ENCODE measurements at places on chromosomes 12 and 14. TPM values are rescaled to one million over a fixed set of nuclear protein-coding genes. Genes with fewer than 3 reads are reported as not detected.
A peak's percentile ranks its signal among the peaks of the same experiment; 100 is the strongest.

TMPRSS12 gene
- not detected for total RNA-seq

DNA sequence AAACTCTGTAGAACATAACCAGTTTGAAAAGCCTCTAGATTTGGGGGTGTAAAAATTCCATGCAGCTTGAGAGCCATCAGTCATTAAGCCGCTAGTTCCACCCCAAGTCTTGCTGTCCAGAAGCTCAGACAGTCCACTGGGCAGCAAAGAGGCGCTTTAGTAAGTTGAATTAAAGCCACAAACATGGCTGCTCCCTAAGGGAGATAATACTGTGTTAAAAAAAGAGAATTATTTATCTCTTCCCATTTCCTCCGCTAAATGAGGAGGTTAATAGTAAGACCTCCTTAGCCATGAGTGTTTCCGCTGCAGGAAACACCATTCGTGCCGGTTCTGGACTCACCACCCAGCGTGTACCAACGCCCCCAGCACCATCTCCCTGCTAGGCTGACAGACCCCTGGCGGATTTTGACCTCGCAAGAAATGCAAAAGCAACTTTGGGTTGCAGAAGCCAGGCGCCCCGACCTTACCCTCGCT, 536 bp downstream of the TM7SF3 start:
- H3K4me3 ChIP-seq, result peak overlapping the region; percentile 86
- H3K4me1 ChIP-seq, result peaks cover 19% of the 10 kb centered on the region
- DNase-seq, result no peak
- H3K27ac ChIP-seq, result peak overlapping the region; percentile 90
- H3K27me3 ChIP-seq, result no peaks in the 10 kb centered on the region
- no peaks in the 10 kb centered on the region for H3K36me3 ChIP-seq

- H3K4me1 ChIP-seq, result no peaks in the 10 kb centered on the region
- peak; percentile 25 for DNase-seq
- no peak overlapping the region for H3K27ac ChIP-seq
- H3K4me3 ChIP-seq, result no peak overlapping the region
Measured at GRCh38 chr12:94186278-94187241, 38.2 kb downstream of the PLXNC1 start.

FSCB gene
- not detected for total RNA-seq

DNA sequence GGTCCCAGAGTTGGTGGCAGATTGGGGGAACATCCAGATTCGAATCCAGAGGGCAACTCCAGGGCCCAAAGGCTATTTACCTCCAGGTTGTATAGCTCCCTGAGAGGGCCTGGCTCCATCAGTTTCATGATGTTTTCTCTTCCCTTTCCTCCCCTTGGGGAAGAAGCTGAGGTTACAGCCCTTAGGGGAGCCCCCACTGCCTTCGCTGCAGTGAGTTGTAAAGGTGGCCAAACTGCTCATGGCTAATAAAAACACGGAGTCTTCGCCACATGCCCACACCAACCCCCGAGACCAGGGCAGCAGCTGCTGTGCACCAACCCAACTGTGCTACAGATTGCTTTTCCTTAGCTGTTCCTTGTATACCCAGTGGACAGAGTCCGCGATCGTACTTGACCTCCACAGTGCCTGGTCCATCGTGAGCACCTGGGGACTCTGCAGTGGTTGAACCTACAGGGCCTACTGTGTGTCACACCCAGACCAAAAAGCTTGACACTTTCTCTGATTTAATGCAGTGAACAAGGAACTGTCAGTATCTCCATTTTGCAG, 20.9 kb downstream of the GALNT16 start:
- H3K27me3 ChIP-seq, result no peaks in the 10 kb centered on the region
- no peak for DNase-seq
- no peaks in the 10 kb centered on the region for H3K4me1 ChIP-seq
- no peak overlapping the region for H3K4me3 ChIP-seq

GPRC5D gene
- not detected for total RNA-seq

GALNT16 gene
- total RNA-seq, result 1.7 TPM

GRCh38 chr12:53046655-53047220, 3.1 kb upstream of the TNS2 start:
- no peaks in the 10 kb centered on the region for H3K27me3 ChIP-seq
- H3K4me1 ChIP-seq, result peaks cover 38% of the 10 kb centered on the region
- H3K36me3 ChIP-seq, result peaks cover 11% of the 10 kb centered on the region
- peak overlapping the region; percentile 84 for H3K4me3 ChIP-seq

DNA sequence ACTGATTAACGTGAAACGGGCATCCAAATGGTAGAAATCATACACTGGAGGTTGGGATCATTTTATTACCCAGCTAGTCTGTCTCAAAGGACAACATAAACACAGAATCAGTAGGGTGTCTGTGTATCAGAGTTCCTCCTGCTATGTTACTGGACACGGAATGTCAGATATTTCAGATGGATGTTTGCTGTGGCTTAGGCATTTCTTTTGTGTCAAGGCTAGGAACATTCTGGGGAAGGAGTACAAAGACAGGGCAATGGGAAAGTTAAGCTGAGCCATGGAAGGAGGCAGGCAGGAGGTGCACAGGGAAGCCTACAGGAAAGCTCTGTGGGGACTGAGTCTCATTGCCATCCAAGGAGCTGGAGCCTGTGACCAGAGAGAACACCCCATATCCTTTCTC, 254.6 kb downstream of the C12orf75 start:
- H3K27me3 ChIP-seq, result no peaks in the 10 kb centered on the region
- no peaks in the 10 kb centered on the region for H3K4me1 ChIP-seq
- H3K4me3 ChIP-seq, result no peak overlapping the region

GRCh38 chr12:6627616-6628015, 8.1 kb downstream of the LPAR5 start:
- H3K27ac ChIP-seq, result no peak overlapping the region
- no peaks in the 10 kb centered on the region for H3K36me3 ChIP-seq
- H3K4me3 ChIP-seq, result no peak overlapping the region
- no peaks in the 10 kb centered on the region for H3K4me1 ChIP-seq
- DNase-seq, result no peak

DNA sequence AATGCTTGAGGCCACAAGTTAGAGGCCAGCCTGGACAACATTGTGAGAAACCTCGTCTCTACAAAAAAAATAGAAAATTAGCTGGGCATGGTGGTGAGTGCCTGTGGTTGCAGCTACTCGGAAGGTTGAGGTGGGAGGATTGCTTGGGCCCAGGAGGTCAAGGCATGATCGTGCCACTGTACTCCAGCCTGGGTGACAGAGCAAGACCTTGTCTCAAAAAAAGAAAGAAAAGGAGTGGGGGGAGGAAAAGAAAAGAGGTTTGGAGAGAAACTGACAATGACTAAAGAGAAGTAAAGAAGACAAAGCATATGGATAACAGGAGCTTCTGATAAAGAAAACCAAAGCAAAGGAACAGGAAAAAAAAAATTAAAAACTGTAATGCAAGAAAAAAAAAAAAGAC, 37.4 kb upstream of the SELPLG start:
- no peak overlapping the region for H3K4me3 ChIP-seq
- H3K4me1 ChIP-seq, result peaks cover 41% of the 10 kb centered on the region
- no peak overlapping the region for H3K27ac ChIP-seq
- no peaks in the 10 kb centered on the region for H3K27me3 ChIP-seq

GRCh38 chr12:3564861-3565260, 73.9 kb downstream of the PRMT8 start:
- no peaks in the 10 kb centered on the region for H3K4me1 ChIP-seq
- no peak overlapping the region for H3K27ac ChIP-seq
- H3K36me3 ChIP-seq, result no peaks in the 10 kb centered on the region
- H3K27me3 ChIP-seq, result no peaks in the 10 kb centered on the region
- H3K4me3 ChIP-seq, result no peak overlapping the region

DNA sequence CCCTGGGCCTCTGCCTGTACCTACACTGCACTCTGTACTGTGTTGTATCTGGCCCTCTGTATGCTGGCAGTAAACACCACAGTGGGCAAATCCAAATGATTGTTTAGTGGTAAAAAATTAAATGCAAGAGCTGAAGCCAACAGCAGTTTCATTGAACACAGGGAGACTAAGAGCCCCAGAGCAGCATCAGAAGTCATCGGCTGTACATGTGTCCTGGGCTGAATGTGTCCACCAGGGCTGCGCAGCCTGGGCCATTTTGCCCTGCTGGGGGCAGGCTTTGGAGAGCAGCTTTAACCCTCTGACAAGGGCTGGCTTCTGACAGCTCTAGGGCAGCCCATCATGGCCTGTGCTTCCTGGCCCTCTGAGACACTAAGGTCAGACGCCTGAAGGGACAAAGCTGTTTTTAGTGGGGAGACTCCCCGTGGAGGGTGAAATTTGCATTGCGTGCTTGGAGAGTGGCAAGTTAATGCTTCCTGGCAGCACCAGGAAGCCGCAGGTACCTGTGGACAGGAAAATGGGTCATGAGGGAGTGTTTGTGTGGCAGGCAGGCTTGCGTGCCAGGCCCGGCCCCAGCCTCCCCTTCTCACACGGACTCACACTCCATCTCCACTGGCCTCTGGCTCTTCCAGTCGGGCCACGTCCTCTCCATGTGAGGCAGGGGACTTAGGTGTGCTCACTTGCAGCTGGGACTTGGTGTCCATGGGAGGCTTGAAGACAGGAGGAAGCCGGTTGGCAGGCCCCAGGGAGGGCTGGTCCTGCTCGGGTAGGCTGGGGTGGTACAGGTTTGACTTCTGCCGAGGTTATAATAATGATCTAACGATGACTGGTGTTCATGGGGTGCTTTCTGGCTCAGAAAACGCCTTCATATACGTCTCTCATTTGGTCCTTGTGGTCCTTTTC, 150.1 kb downstream of the TSPAN9 start:
- H3K4me1 ChIP-seq, result peaks cover 21% of the 10 kb centered on the region
- H3K27me3 ChIP-seq, result no peaks in the 10 kb centered on the region
- no peak overlapping the region for H3K27ac ChIP-seq

PTPRQ gene
- 0.04 TPM for total RNA-seq

TMEM119 gene
- total RNA-seq, result 2.6 TPM

ZNF385A gene
- total RNA-seq, result 25.5 TPM

GRCh38 chr12:21933656-21934055, 7.6 kb downstream of the ABCC9 start:
- peaks cover 13% of the 10 kb centered on the region for H3K4me1 ChIP-seq
- DNase-seq, result no peak
- H3K27ac ChIP-seq, result no peak overlapping the region
- H3K4me3 ChIP-seq, result no peak overlapping the region

GRCh38 chr14:70741482-70741881, 67.8 kb downstream of the MAP3K9 start:
- H3K27me3 ChIP-seq, result no peaks in the 10 kb centered on the region
- no peak for DNase-seq
- peaks cover 8% of the 10 kb centered on the region for H3K36me3 ChIP-seq

GRCh38 chr12:1054117-1054870, 63.3 kb downstream of the ERC1 start:
- H3K27ac ChIP-seq, result no peak overlapping the region
- no peak overlapping the region for H3K4me3 ChIP-seq
- H3K4me1 ChIP-seq, result no peaks in the 10 kb centered on the region
- DNase-seq, result no peak
- H3K36me3 ChIP-seq, result no peaks in the 10 kb centered on the region

DNA sequence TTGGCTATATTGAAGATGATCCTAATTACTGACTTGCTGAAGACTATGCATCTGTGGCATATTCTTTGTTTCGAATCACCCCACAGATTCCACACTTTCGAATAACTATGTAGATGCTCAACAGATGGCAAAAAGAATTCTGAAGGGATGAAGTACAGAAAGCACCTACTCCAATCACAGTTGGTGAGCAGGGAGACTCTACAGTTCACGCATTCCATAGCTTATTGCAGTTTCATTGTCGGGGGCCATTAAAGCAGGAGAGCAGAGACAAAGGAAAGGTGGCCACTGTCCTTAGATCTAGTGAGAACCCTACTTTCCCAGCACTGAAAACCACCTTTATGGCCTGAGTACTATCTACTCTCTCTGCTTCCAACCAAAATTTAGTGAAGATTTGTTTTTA, 191.9 kb downstream of the STXBP6 start:
- H3K27ac ChIP-seq, result no peak overlapping the region
- H3K4me3 ChIP-seq, result no peak overlapping the region
- H3K4me1 ChIP-seq, result no peaks in the 10 kb centered on the region
- DNase-seq, result no peak
- H3K36me3 ChIP-seq, result no peaks in the 10 kb centered on the region

- DNase-seq, result no peak
- no peak overlapping the region for H3K27ac ChIP-seq
- no peak overlapping the region for H3K4me3 ChIP-seq
- no peaks in the 10 kb centered on the region for H3K36me3 ChIP-seq
- H3K27me3 ChIP-seq, result no peaks in the 10 kb centered on the region
Measured at GRCh38 chr12:71134405-71134804, 23.4 kb downstream of the TSPAN8 start.

GRCh38 chr12:11981121-11981733, 89.5 kb upstream of the BCL2L14 start:
- H3K4me3 ChIP-seq, result no peak overlapping the region
- no peak for DNase-seq
- H3K36me3 ChIP-seq, result no peaks in the 10 kb centered on the region
- H3K27ac ChIP-seq, result no peak overlapping the region
- H3K4me1 ChIP-seq, result no peaks in the 10 kb centered on the region
- H3K27me3 ChIP-seq, result no peaks in the 10 kb centered on the region

TAS2R43 gene
- total RNA-seq, result not detected

ACSM4 gene
- not detected for total RNA-seq

DNA sequence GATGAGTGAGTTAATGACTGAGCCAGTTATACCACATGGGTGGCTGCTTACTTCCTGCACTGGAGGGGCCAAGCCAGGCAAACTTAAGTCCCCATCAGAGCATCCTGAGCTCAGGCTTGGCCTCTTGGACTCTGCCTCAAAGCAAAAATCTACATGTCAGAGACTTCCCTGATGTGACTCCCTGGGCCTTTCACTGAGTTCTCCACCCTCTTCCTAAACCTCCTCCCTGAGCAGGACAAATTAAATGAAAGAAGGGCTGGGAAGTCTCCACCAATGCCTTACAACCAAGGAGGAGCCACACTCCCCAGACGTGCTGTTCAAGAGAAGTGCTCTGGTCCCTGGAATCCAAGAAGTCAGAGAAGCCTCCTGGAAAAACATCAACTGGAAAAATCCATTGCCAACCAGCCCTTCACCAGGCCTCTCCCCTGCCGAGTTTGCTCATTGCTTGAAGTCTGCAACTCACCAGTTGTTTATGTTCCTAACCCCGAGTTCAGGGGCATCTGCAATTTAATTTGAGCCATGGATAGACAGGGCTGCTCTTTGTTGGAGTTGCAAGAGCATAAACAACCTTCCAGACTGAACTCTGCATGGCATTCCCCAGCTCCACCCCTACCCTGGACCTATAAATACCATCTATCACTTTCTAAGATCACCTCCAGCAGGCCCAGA, 160.5 kb downstream of the ANO2 start:
- DNase-seq, result no peak
- H3K4me3 ChIP-seq, result no peak overlapping the region
- H3K4me1 ChIP-seq, result no peaks in the 10 kb centered on the region
- H3K27ac ChIP-seq, result no peak overlapping the region

DNA sequence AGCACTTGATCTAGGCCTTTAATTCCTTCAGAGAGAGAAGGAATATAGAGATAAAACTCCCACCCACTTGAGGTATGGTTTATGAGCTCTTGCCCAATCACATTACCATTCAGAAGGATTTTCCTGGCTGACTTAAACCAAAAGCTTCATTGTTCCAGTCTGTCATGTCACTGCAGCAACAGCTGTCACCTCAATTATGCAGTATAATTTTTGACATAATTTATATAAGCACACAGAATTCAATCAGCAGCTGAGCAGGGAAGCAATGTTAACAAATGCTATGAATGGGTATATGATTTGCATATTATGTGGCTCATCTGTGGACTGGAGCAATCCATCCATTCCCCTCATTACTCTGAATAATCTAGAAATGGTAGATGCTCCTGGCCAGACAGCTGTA, 40.3 kb downstream of the CBX5 start:
- no peaks in the 10 kb centered on the region for H3K4me1 ChIP-seq
- H3K36me3 ChIP-seq, result peaks cover 35% of the 10 kb centered on the region
- DNase-seq, result no peak
- no peak overlapping the region for H3K27ac ChIP-seq
- H3K27me3 ChIP-seq, result no peaks in the 10 kb centered on the region

LRFN5 gene
- total RNA-seq, result 1.3 TPM

GRCh38 chr14:67575684-67576083, 24.4 kb downstream of the PIGH start:
- H3K4me1 ChIP-seq, result no peaks in the 10 kb centered on the region
- no peaks in the 10 kb centered on the region for H3K36me3 ChIP-seq
- no peak overlapping the region for H3K4me3 ChIP-seq
- H3K27ac ChIP-seq, result no peak overlapping the region
- DNase-seq, result no peak
